AG08396 (cell line): ENCODE measurements at places on chromosomes 4 and X.

- peak; percentile 39 for DNase-seq
Measured at GRCh38 chr4:1171311-1172227, 814 bp downstream of the SPON2 start.

DNA sequence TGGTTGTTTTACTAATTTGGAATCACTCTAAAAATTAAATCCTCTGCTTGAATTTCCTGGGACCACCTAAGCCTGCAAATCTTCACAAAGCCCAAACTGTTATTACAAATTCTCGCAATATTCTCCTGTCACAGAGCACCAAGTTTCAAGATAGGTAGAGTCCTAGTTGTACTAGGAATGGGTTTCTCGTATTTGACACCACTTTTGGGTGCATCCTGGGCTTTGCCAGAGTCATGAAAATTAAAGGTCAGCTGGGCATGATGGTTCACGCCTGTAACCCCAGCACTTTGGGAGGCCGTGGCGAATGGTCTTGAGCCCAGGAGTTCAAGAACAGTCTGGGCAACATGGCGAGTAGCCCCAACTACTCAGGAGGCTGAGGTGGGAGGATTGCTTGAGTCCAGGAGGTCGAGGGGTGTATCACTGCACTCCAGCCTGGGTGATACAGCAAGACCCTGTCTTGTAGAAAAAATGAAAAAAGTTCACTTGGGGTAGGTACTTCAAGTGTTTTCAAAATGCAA is 30.6 kb upstream of the MANBA start:
- no peak for DNase-seq

GRCh38 chr4:39170301-39170700 is 12.0 kb upstream of the WDR19 start:
- DNase-seq = no peak

DNA sequence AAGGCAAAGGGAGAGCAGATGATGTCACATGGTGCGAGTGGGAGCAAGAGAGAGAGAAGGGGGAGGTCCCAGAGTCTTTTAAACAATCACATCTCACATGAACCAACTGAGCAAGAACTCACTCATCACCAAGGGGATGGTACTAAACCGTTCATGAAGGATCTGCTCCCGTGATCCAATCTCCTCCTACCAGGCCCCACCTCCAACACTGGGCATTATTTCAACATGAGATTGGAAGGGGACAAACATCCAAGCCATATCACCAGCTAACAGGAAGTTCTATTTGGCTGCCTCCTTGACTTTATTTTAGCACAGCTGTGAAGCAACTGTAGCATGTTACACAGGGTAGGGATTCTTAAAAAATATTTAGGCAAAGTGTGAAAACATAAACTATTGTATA is 102.5 kb downstream of the DDIT4L start:
- no peak for DNase-seq

DNA sequence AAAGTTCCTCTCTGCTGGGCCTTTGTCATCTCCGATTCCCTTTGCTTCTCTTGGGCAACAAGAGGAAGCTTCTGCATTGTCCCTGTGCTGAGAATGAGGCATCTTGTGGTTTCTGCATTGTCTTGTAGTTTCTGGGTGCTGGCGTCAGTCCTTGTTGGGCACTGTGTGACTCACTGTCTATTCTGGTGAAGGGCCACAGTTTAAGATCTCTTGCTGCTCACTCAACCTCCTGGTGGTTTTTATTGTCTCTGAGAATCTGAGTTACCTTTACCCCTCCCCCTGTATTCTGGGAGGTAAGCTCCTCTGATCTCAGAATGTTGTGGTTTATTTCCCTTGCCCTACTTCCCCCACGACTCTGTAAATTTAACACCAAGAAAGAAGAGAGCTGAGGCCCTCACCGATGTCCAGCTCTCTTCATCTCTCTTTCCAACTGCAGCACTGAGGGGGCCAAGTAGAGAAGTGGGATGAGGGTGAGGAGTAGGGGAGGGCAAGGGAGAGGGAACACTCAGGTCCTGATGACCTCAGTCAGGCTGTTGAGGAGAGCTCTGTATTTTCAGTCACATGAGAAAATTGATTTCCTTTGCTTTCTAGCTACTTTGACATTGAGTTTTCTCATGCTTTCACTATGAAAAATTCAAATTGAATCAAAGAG is 441.6 kb upstream of the PITX2 start:
- no peak for DNase-seq

GRCh38 chrX:108699368-108699767 is 37.0 kb downstream of the IRS4 start:
- peak; percentile 2 for DNase-seq

- DNase-seq = peak; percentile 93
Measured at GRCh38 chr4:150078041-150078578, at the start of gene DCLK2. TSS of gene DCLK2 (plus strand) at chr4:150078445. CDS start at chr4:150079028, 583 bp downstream.

GRCh38 chr4:145909281-145909715 is 29.3 kb downstream of the ZNF827 start:
- DNase-seq = no peak

- no peak for DNase-seq
Measured at GRCh38 chr4:3721627-3722026, 44.6 kb upstream of the ADRA2C start.

DNA sequence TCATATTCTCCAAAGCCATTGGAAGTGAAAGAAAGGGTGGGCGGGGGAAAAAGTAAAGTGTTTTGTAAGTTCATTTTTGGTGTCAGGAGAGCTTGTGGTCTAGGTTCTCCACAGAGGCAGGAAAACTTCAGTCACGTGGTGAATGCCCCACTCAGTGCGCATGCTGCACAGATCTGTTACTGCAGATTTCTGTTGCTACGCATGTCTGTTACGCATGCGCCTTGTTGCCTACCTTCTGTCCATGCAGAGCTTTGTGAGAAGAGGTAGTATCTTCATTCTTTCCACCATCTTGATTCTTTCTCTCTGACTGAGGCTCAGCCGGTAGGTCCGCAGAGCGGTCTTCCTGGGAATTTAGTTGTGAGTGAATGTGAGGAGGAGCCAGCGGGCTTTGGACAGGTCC is 15.1 kb upstream of the PAGE3 start:
- no peak for DNase-seq

DNA sequence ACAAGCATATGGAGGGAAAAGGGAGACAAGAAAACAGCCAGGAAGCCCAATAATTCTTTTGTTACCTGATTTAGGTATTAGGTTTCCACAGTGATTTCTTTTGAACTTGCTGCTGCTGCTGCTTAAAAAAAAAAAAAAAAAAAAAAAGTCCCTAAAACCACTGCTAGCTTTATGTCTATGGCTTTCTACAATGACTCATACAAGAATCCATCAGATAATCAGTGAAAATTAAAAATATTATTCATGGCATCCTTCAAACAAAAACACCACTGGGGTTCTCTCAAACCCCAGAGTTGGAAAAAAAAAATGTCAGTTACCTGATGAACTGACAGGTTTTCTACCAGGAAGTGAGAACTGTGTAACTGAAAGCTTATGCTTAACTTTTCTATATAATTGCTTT is 14.3 kb downstream of the EPHA5 start:
- DNase-seq = no peak

DNA sequence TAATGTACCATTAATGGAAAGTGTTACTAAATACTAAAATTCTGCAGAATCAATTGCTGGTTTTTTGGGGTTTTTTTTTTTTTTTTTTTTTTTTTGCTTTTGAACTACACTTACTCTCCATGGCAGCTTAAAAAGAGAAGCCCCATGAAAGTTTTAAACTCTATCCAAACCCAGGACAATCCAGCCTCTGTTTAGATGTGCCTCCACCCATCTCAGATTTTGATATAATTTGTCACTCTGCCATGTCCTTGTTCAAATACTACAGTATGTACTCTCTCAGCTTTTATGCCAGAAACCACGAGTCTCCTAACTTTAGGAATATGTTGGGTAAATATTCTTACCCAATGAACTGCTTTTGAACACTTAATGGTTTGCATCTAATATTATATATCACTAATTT is 84.2 kb downstream of the COL25A1 start:
- DNase-seq = no peak

DNA sequence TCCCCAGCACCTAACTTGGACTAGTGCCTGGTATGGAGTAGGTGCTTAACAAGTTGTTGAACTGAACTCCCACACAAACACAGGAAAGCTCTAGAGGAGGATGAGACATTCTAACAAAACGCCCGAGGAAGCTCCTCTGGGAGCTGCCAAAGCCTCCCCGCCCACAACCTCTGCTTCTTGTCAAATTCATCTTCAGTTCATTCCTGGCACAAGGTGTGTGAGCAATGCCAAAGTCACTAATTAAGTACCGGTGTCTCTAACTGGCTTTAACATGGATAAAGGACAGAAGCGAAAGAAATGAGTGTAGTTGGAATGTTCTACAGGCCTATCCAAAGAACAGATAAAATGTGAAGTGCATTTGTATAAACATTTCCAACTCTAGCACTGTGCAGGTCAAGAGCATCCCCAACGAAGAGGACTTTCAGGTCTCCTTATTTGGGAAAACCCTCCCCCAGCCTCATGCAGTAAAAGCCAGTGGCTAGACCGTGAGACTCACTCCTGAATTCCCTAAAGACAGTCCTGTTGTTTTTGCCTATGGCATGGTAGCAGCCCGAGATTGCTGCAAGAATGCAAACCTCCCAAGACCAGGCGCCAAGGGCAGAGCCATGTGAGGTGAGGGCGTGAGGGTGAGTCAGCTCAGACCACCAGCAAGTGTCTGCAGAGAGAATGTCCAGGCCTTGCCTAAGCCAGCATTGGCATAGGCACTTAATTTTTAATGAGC is 72.2 kb upstream of the KLF3 start:
- no peak for DNase-seq

DNA sequence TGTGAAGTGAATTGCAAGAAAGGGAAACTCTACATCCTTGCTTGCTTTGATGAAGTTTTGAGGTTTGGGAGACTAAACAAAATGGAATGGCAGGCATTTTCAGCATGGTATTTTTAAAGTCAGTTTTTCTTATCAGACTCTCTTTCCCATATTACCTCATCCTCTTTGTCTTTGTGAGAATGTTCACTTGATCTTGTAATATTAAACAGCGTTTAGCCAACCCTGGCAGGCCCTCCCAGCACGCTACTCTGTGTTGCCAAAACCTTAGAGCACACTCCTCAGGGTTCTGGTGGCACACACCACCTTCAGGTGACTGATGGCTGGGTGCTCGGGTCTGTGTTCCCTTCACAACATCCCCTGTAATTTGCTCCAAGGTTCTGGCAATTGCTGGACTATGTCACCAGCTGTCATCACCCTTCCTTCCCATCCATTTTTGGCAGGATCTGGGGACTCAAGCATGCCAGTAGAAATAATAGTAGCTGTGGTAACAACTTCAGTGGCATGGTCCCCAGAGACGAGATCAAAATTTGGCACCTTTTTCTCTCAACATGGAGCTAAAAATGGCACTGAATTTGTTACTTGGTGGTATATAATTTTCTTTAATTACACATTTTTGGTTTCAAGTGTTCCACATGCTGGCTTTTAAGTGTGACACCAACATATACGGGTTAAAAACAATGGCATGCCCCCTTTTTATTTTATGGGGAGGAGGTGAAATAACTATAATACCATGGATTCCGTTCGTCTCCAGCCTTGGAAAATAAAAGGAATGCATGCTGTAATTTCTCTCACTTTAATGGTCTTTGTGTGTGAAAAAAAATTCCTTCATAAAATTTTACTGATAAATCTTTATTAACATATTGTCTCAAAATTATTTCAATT is 273.1 kb downstream of the DCTD start:
- peak; percentile 26 for DNase-seq

DNA sequence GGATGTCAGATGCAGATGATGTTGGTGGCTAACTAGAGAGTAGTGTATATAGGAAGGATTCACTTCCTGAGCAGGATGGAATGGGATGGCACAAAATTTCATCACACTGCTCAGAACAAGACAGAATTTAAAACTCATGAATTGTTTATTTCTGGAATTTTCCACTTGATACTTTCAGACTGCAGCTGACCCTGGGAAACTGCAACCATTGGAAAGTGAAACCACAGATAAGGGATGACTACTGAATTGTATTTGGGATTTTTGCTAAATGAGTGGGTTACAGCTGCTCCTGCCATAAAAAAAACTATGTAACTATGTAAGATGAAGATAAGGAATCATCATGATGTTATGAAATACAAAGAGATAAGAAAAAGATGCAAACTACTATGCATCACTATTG is 51.4 kb downstream of the NPY5R start:
- DNase-seq = no peak

GRCh38 chr4:169741569-169741968 is 16.2 kb downstream of the HPF1 start:
- no peak for DNase-seq

- DNase-seq = peak; percentile 39
Measured at GRCh38 chrX:130109429-130110378, 593 bp downstream of the ELF4 start.

- no peak for DNase-seq
Measured at GRCh38 chr4:140906993-140907962, 151.1 kb upstream of the TBC1D9 start.

DNA sequence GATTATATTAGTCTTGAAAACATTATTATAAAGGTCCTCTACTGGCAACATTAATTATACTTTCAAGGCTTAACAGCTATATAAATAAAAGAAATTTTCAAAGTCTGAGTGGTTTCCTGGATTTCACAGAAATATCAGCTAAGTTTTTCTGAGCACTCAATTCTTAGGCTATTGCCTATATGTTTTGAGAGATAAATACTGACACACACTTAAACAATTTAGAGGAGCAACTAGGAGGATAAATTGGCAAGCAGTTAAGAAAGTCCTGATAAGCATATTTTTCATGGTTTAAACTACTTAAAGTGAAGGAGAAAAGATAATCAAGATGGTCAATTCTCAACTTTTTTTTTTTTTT is 2.7 kb upstream of the MGARP start:
- DNase-seq = no peak

DNA sequence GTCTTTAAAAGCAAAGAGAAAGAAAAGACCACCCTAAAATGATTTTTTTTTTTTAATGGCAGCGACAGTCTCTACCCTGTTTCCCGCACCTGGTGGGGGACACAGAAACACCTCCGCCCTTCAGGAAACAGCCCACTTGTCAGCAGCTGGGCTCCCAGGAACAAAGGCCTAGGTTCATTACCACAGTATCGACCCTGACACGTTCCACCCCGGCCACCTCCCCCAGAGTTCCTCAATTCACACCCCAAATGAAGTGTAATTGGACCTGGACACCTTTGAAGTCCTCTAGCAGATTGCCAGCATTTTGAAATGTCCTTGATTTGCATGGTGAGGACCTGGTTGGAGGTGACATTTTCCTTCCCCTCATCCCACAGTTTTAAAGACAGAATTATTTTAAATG is 175.0 kb upstream of the BCOR start:
- no peak for DNase-seq

DNA sequence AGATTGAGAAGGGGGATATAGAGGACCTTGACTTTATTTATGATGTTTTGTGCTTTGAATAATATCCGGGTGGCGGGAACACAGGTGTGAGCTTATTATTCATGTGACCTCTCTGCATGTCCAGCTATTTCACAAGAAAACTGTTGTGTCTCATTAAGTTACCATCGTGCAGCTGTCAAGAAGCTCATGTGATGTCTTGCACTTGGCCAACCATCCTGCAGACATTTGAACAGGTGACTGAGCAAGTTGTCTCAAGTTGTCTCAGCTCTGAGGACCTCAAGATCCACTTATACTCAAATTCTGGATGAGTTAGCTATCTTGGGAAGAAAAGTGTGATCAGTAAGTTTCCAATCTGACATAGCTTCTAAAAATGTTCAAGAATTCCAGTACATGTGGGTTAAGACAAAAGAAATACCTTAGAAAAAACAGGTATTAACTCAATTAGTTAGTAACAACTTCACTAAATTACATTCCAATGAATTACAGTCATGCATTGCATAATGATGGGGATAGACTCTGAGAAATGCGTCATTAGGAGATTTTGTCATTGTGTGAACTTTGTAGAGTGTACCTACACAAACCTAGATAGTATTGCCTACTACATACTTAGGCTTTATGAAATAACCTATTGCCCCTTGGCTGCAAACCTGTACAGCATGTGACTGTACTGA is 462.2 kb downstream of the INPP4B start:
- no peak for DNase-seq
